Activated T-helper 9 cell treated with anti-CD3 and anti-CD28 coated beads, Interleukin-2, amount 50 U/mL, for 16 hours (primary cell): ENCODE measurements at places on chromosomes 1 and 21.

GRCh38 chr1:228647523-228648444 lies 87.5 kb upstream of the RHOU start:
- no peak for DNase-seq

DNA sequence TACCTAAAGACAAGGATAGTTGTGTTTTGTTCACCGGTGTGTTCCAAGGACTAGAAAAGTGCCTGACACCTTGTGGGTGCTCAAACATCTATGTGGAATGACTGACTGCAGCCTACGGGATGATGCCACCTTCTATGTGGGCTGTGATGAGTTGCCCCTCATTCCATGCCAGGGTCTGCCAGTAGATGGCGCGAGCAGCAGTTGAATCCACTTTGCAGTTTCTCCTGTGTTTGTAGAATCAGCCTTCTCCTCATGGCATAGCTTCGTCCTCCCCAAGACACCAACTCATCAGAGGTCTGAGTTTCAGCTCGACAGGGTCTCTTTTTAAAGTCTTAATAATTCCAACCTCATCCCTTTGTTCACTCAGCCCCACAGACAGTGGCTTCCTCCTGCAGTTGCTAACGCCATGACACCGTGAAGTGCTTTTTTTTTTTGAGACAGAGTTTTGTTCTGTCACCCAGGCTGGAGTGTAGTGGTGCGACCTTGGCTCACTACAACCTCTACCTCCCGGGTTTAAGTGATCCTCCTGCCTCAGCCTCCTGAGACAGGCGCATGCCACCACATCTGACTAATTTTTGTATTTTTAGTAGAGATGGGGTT lies 133.7 kb downstream of the CAPN8 start:
- DNase-seq, result no peak

DNA sequence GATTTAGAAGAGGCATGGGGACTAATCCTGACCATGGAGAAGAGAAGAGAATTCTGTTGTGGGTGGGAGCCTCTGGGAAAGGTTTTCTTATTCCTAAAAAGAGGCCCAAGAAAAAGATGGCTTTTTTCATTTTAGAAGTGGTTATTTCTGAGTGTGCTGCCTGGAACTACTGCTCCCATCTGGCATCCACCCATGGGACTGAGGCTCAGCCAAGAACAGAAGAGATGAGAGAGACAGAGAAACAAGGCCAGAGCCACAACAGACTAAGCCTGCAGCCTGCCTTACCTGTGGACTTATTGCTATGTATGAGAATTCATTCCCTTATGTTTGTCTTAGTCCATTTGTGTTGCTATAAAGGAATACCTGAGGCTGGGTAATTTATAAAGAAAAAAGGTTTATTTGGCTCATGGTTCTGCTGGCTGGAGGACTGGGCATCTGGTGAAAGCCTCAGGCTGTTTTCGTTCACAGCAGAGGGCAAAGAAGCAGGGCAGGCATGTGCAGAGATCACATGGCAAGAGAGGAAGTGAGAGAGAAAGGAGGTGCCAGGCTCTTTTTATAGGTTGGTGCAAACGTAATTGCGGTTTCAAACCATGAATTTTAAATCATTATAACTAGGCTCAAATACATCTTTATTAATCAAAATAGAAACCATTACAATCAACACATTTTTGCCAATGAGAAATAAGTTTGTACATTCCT lies 57.5 kb upstream of the PRDM2 start:
- no peak for DNase-seq

GRCh38 chr1:215857317-215857716 lies 290.2 kb downstream of the KCTD3 start:
- DNase-seq, result no peak

DNA sequence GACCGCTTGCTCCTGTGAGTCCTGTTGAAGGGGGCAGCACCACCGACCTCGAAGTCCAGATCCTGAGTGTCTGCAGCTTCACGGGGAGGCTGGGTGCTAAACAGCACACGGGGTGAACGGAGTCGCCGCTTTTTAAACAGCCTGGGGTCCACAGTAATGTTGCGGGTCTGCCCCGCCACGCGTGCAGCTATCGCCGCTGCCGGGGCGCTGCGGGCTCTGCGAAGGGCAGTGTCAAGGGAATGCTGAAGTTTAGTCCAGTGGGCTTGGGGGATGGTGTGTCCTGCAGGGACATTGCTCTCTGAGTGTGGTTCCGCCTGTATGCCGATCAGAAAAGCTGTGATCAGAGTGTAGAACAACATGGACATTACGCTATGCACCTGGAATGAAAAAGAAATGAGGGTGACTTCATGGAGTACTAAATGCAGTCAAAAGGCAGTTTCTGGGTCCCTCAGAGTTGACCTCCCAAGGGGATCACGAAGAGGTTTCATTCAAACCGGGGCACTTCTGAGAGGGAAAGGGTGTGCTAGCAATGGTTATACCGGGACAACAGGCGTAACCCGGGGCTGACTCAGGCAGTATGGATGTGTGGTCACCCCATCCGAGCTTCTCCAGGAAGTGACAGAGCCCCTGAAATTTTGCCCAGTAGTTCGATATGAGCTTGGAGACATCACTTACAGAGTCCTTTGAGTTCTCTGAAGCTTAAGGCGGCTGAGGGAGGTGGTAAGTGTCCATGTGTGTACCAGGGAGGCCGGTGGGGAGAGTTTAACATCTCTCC lies 51.4 kb downstream of the NGF start:
- no peak for DNase-seq

GRCh38 chr1:61253059-61253735 lies 170.8 kb downstream of the NFIA start:
- DNase-seq, result no peak

DNA sequence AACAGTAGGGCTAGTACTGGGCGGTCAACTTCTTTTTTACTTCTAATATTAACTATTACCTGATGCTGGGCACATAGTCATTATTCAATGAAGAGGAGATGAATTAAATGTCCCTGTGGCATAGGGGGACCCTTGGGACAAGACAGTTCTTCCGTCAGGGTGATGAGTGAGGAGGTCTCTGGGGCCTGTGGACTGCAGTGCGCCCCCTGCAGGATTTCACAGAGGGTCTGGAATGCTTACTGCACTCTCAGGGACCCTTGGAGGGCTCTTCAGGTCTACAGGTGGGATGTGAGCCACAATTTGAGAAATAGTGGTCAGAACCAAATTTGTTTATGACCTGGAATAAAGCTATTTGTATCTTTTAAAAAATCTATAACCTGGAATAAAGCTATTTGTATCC lies 149.4 kb downstream of the FAM78B start:
- DNase-seq, result no peak

DNA sequence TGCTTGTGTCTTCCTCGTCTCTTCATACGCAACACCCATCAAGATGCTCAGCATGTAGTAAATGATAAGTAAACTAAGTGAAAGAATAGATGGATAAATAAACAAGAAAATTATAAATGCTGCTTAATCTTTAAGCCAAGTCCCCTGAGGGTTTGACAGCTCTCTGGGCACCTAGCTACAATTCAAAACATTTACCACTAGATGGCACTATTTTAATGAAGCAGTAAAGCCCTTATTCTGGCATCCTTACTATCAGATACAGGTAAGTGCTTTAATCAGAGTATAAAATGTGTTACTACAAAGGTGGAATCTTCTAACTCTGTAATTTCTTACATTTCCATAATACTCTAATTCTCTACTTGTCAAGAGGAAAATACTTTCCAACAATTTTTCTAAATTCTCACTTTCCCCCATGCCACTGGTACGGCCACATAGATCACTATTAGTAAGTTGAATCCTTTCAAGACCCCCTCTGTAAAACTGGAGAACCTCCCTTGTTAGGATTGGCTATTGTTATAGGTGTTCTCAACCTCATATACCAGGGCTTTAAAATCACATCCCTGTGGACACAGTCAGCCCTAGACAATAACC lies 137.8 kb downstream of the BARHL2 start:
- DNase-seq, result no peak

GRCh38 chr1:109069294-109069693 lies 6.5 kb downstream of the TAF13 start:
- DNase-seq, result no peak
